ENCODE measurements at places on chromosomes 5 and 9. TPM values are rescaled to one million over a fixed set of nuclear protein-coding genes. Genes with fewer than 3 reads are reported as not detected.

DNA sequence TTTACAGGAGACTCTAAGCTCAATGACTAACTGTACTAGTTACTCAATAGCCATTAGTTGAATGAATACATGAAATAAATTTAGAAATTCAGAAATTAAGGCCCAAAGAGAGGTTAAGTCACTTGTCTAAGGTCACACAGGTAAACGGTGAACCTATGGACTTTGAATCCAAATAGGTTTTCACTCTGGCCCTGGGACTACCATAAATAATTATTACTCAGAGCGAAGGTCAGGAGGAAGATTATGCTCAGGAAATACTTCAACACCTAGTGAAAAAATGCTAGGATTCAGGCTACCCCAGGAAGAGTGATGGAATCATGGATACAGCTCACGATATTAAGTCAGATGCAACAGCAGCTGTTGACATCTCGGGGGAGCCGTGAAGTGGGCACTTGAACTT lies 417.4 kb downstream of the GABRG2 start:
- no peak for DNase-seq

GRCh38 chr5:157743163-157744050 lies at the start of gene LSM11:
Gene LSM11 (plus strand): TSS chr5:157743712. CDS start chr5:157743751, 39 bp downstream.
- DNase-seq = peak; percentile 92

GRCh38 chr5:150780187-150780692 lies 1.7 kb downstream of the SMIM3 start:
- no peak for DNase-seq

GRCh38 chr5:181204826-181205760 lies at the start of gene TRIM7:
Gene TRIM7 (minus strand): TSS chr5:181205196. CDS start chr5:181205110, 86 bp downstream.
- DNase-seq = no peak

DNA sequence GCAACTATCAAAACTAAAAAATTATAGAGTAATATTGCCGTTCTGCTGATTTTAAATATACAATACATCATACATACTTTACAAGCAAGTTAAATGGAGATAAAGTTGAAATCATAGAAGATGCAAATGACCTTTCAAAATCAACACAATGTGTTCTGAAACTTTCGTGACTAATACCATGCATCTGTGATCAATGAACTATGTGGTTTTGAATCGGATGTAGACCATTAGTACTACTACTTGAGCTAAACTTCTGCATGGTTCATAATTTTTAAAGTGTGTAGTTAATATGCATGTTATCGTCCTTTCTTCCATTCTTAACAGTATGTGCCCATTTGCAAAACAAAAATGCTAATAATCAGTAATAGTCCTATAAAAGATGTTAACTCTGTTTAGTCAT lies 11.3 kb upstream of the PHF2 start:
- no peak for DNase-seq

DNA sequence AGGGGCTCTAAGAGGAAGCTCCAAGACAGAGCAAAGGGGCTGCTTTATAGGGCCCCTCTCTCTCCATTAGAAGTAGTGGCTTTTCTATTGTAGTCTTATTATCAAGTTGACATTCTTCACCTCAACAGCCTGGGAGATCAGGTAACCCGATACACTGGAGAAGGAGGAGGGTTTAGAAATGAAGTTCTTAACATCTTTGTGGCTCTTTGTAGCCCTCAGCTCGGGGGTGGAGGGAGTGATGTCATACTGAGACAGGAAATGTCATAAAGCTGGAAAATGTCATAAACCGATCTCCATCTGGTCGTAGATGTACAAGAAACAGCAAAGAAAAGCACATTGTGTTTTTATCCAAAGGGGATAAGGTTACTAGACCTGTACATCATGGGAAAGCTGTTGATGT lies 17.9 kb downstream of the PDZD2 start:
- no peak for DNase-seq

DNA sequence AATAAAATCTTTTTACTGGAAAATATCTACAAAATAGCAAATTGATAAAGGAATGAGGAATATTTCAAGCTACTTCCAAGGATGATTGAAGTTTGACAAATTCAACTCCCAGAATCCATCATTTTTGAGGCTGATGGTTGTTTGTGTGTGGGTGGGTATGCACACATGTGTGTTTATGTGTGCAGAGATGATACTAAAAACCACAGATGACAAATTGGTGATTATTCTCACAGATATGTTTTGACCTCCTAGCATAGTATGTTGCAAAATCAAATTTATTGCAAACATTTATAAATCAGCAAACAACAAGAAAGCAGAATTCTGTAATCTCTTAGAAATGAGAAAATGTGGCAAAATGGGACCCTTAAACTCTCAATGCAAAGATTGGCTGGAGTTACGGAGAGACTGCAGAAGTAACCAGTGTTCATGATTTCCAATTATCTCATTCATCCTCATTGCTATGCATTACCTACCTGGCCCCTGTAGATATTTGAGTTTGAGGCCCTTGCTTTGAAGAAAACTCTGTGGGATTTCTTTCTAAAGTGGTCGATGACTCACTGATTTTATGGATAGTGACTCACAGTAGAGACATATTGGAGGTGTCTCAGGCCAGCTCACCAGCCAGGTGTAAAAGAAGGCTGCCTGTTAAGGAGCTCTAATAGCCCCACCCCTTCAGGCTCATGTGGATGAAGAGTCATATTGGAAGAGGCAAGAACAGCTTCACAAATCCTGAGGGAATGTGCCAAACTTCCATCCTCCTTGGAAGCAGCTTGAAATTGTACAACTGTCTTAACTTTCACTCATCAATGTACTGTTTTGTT lies 44.6 kb upstream of the TMC1 start:
- no peak for DNase-seq

DNA sequence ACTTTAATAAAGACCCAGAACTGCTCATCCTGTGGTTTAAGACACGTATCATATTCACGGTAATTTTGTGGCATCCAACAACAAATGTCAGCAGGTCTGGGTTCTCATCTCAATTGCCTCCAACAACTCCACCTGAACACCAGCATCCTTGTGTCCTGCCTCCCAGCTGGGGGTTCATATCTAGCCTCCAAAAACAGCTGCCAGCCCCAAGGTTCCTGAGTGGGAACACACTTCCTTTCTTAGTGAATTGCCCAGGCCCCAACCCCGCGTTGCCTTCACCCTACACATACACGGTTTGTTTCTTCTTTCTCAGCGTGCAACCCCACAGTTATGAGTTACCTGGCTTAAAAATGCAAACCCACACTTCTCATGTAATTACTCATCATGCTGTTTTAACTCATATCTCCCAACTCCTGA lies 77.9 kb downstream of the SEMA4D start:
- no peak for DNase-seq

DNA sequence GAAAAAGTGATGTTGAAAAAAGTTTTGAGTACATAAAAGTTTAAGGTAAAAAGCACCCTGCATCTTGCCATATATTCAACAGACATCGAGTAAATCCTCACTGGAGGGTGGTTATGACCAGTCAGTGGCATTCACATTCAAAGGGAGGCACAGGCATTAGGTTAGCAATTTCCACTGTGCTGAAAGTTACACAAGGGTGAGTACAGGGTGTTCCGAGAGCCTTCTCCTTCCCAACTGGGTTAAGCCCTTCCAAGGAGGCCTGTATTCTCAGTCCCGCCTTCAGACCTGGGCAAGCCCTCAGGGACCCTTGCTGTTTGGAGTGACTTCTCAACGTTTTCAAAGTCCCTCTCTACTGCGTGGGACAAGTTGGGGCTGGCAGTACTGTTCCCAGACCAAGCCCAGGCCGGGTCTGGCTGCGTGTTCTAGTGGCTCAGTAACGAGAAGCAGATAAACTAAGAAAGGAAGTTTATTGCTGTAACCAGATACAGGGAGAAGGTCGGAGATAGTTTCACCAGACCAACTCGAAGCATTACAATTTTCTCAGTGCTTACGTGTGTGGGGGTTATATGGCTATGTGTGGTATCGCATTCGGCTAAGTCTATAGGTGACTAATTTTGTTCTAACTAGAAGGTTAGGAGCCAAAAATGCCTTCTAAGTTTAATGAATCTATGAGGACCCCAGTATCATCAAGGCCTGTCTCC lies 13.0 kb upstream of the SETX start:
- DNase-seq = no peak

DNA sequence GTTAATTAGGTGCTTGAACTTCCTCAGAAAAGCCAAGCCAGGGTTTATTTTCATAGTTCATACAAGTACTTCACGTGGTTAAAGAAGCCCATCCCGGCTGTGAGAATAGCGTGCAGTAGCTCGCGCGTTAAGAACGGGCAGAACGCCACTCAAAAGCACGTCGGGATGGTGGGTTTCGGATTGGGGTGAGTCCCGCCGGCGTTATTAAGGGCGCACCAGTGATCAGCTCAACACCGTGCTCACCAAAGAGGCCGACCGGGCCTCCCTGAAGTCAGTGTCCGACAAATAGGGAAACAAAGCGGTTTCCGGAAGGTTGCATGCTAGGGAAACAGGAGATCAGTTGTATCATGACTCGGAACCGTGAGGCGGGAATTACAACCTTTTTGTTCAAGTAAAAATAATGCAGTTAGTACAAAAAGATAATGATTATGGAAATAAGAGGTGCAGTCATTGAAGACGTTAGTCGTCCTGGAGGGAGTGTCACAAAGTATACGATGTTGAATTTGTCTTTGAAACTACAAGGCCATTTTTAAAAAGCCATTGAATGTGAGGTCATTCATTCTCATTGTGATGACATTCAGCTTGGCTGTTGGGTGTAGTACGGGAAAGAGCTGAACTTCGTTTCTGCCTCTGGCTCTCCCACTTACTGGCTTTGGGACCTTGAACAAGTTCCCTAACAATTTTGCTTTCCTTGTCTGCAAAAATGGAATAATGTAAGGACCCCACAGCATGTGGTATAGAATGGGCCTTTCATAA lies 992 bp downstream of the SETD9 start:
- no peak for DNase-seq

DNA sequence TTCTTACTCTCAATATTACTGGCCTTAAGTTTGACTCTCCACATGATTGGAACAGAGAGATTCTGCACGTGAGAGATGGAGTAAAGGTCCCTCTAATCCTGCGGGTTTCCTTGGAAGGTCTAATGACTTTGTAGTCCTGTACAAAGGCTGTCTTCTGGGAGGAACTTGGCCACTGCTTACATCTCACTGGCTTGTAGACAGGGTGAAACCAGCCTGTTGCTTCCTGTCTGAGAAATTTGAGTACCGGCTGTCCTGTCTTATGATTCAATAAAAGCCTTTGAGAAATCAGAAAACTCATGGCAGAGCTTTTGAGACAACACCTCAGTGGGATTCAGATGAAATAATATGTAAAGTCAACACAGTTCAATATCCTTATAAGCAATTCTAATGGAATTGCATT lies 43.0 kb downstream of the IL31RA start:
- no peak for DNase-seq

- DNase-seq = no peak
Measured at GRCh38 chr9:136441681-136442245, 2.1 kb upstream of the INPP5E start.

The CERCAM gene
- 3.1 TPM for polyA plus RNA-seq

The ARSB gene
- polyA plus RNA-seq = 2.4 TPM

The MYMK gene
- 0.39 TPM for polyA plus RNA-seq

The PCDHGA6 gene
- polyA plus RNA-seq = 1.2 TPM

Measured in thymus (tissue), 14 donors.